Neural progenitor cell (in vitro differentiated cells): ENCODE measurements at places on chromosomes 2 and 18. TPM values are rescaled to one million over a fixed set of nuclear protein-coding genes. Genes with fewer than 3 reads are reported as not detected.
A peak's percentile ranks its signal among the peaks of the same experiment; 100 is the strongest.

The CAVIN2 gene
- total RNA-seq: not detected in 2 replicates

The MYO7B gene
- 0.03 TPM in 1 of 2 replicates, not detected in the other for total RNA-seq

The MRO gene
- total RNA-seq: 0.06 TPM in 1 of 2 replicates, not detected in the other

The ADI1 gene
- 19.0 and 29.3 TPM in 2 replicates for total RNA-seq

The CYB5A gene
- total RNA-seq: 28.2 and 33.7 TPM in 2 replicates

The RTP5 gene
- not detected in 2 replicates for total RNA-seq

The CD8B2 gene
- not detected in 2 replicates for total RNA-seq

- no peaks in the 10 kb centered on the region for H3K4me1 ChIP-seq
- no peaks in the 10 kb centered on the region for H3K36me3 ChIP-seq
- H3K4me3 ChIP-seq: no peak overlapping the region
Measured at GRCh38 chr2:191113761-191114160, 37.0 kb downstream of the STAT4 start.

DNA sequence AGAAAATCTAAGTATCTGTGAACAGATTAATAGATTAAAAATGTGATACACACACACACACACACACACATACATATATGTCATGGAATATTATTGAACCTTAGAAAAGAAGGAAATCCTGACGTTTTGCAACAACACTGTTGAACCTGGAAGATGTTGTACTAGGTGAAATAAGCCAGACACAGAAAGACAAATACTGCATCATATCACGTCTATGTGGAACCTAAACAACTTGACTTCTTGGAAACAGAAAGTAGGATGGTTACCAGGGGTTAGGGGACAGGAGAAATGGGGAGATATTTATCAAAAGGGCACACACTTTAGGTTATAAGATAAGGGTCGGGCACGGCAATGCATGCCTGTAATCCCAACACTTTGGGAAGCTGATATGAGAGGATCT lies 698.4 kb upstream of the ID2 start:
- no peak overlapping the region for H3K4me3 ChIP-seq
- H3K27ac ChIP-seq: no peak overlapping the region
- DNase-seq: no peak
- H3K27me3 ChIP-seq: no peaks in the 10 kb centered on the region
- no peaks in the 10 kb centered on the region for H3K36me3 ChIP-seq
- H3K4me1 ChIP-seq: no peaks in the 10 kb centered on the region

DNA sequence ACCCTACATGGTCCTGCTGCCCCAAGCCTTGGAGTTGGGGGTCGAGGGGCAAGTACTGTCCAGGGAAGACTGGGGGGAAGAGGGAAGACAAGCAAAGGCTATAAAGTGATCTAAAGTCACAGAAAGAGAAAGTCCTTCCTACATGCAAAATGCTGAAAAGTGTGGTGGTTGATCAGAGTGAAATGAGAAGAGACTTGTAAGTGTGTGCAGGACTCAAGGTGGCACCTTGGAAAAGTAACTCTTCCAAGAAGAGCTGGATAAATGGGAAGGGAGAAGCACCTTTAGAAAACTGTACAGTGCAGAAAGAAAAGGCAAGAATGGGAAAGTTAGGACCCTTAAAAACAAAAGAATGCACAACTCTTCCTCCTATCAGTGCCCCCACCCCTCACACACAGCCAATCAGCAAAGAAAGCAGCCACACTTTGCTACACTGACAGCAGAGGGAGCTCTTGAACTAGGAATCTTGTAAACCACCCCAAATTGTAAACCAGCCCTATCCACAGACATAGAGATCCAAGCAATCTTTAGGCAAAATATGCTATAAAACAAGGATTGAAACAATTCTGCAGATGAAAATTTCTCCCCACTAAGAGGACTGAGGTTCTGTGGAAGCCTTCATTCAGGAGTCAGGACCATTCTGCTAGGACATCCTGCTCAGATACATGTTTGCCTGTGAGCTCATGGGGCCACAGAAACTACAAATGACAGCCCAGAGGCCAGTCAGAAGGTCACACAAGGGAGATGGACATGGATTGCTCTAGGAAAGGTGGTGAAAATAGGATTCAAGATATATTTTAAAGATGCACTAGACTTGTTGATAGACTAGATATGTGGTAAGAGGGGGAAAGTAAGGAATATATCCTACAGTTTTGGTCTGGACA lies 146.4 kb downstream of the FTCDNL1 start:
- DNase-seq: peak; percentile 51
- H3K36me3 ChIP-seq: no peaks in the 10 kb centered on the region
- H3K27ac ChIP-seq: no peak overlapping the region
- peaks cover 6% of the 10 kb centered on the region for H3K4me1 ChIP-seq
- H3K27me3 ChIP-seq: no peaks in the 10 kb centered on the region
- no peak overlapping the region for H3K4me3 ChIP-seq

GRCh38 chr2:222288590-222289277 lies 10.1 kb downstream of the PAX3 start:
- DNase-seq: peak; percentile 65
- H3K4me3 ChIP-seq: no peak overlapping the region

GRCh38 chr18:73756256-73757091 lies 391.2 kb downstream of the FBXO15 start:
- H3K27me3 ChIP-seq: no peaks in the 10 kb centered on the region
- no peaks in the 10 kb centered on the region for H3K36me3 ChIP-seq
- no peak for DNase-seq

DNA sequence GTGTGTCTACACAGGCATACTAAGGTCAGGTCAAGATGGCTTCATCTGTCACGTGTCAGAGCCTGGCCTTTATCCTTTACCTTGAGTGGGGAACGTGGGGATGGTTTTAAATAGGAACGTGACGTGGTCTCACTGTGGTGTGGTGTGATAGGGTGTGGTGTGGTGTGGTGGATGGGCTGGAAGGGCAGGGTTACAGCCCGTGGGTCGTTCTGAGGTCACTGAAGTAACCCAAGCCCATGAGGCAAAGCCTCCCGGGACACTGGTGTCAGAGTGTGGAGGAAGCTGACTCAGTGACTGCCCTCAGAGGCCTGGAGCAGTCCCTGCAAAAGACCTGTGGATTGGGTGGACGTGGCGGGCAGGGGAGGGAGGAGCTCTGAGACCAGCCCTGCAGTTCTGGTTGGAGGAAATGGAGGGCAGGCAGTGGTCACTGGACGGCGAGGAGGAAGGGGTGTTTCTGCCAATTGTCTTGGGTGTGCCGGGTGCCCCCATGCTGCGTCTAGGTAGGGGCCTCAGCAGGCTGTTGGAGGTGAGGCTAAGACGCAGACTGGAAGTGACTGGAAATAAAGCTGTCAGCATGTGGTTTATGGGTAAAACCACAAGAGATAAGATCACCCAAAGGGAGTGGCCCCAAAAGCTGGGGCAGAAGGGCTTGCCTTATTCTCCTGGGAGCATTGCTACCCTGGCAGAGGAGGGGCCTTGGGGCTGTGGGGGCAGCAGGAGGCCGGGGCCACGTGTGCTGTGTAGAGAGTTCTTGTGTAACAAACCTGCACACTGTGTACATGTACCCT lies 84.8 kb downstream of the SH3RF3 start:
- H3K4me1 ChIP-seq: no peaks in the 10 kb centered on the region
- H3K36me3 ChIP-seq: no peaks in the 10 kb centered on the region
- no peak overlapping the region for H3K27ac ChIP-seq
- H3K4me3 ChIP-seq: no peak overlapping the region

DNA sequence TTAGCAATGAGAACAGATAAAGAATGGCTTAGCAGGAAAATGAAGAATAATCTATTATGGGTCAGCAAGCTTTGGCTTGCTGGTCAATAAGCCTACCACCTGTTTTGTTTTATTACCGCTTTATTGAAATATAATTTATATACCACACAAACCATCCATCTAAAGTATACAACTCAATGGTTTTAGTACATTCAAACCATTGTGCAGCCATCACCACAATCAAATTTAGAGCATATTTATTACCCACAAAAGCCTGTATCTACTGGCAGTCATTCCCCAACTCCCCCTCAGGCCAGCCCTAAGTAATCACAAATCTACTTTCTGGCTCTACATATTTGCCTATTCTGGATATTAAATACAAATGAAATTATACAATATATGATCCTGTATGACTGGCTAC lies 17.2 kb downstream of the PPP3R1 start:
- H3K27me3 ChIP-seq: no peaks in the 10 kb centered on the region
- peaks cover 29% of the 10 kb centered on the region for H3K4me1 ChIP-seq
- no peaks in the 10 kb centered on the region for H3K36me3 ChIP-seq
- no peak for DNase-seq
- no peak overlapping the region for H3K27ac ChIP-seq

GRCh38 chr2:236674646-236675045 lies 105.0 kb downstream of the ACKR3 start:
- no peak overlapping the region for H3K27ac ChIP-seq
- no peaks in the 10 kb centered on the region for H3K4me1 ChIP-seq

DNA sequence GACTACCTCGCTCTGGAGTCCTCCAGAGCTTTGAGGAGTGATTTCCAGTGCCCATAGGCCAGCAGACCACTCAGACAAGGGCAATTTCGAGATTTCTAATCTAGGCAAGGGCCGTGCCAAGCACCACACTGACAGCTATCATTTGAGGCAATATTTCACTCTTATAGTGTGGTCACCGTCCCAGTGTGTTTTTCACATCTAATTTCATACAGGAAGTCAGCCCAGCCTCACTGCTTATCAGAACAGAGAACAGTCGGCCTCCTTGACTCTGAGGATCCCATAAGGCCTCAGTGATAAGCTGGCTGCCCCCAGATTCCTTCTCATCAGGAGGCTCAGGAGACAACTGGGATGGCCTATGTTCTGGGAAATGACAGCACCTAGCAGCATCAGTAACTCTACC lies 581 bp downstream of the CAPN14 start:
- H3K27ac ChIP-seq: no peak overlapping the region
- no peaks in the 10 kb centered on the region for H3K4me1 ChIP-seq
- no peak overlapping the region for H3K4me3 ChIP-seq
- no peak for DNase-seq
- H3K36me3 ChIP-seq: no peaks in the 10 kb centered on the region

GRCh38 chr18:2293109-2293839 lies 278.0 kb downstream of the METTL4 start:
- H3K36me3 ChIP-seq: no peaks in the 10 kb centered on the region
- H3K4me1 ChIP-seq: no peaks in the 10 kb centered on the region
- no peak overlapping the region for H3K27ac ChIP-seq
- no peak overlapping the region for H3K4me3 ChIP-seq
- no peak for DNase-seq
- no peaks in the 10 kb centered on the region for H3K27me3 ChIP-seq

- H3K4me3 ChIP-seq: no peak overlapping the region
- no peaks in the 10 kb centered on the region for H3K36me3 ChIP-seq
- no peak overlapping the region for H3K27ac ChIP-seq
- no peaks in the 10 kb centered on the region for H3K4me1 ChIP-seq
- H3K27me3 ChIP-seq: no peaks in the 10 kb centered on the region
Measured at GRCh38 chr18:8142932-8143331, 466.3 kb upstream of the RAB12 start.

DNA sequence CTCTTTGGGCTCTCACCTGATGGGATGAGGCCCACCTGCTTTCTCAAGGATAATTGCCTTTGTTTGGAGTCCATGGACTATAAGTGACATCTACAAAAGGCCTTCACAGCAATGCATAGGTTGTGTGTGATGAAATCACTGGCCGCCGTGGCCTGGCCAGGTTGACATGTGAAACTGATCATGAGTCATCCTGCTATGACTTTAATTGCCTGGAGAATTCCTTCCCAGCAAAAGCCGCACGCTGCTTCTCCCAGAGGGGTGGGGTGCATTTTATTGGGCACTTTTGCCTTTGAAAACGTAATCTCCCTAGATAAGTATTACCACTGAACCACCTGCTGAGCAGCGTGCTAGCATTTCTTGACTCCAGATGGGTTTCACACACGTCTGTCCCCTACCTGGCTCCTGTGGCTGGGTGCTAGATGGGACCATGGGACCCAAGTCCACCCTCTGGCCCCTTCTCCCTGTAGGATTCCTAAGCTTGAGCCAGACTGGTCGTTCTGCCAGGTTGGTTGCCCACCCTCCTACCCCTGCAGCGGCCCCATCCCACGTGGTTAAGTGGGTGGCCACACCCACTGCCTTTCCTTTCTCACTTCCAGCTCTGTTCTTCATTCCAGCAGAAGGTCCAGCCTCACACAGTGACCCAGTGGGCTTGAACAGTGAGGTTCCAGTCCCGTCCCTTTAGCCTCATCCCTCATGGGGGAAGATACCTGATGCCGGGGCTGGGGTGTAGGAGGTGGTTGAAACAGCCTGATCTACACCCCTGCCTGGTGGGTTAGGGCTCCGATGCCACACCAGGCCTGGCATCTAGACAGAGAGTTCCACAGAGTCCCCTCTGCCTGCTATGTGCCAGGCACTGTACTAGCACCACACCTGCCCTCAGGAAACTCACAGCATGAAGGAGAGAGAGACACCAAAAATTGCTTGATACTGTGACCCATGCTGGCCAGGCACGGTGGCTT lies 89.6 kb downstream of the GBX2 start:
- no peak overlapping the region for H3K4me3 ChIP-seq
- no peaks in the 10 kb centered on the region for H3K27me3 ChIP-seq
- H3K27ac ChIP-seq: no peak overlapping the region
- DNase-seq: no peak
- no peaks in the 10 kb centered on the region for H3K36me3 ChIP-seq
- H3K4me1 ChIP-seq: peaks cover 17% of the 10 kb centered on the region

- no peaks in the 10 kb centered on the region for H3K36me3 ChIP-seq
- H3K27me3 ChIP-seq: no peaks in the 10 kb centered on the region
- DNase-seq: no peak
- no peak overlapping the region for H3K27ac ChIP-seq
Measured at GRCh38 chr2:134737671-134738070, 18.9 kb upstream of the TMEM163 start.

DNA sequence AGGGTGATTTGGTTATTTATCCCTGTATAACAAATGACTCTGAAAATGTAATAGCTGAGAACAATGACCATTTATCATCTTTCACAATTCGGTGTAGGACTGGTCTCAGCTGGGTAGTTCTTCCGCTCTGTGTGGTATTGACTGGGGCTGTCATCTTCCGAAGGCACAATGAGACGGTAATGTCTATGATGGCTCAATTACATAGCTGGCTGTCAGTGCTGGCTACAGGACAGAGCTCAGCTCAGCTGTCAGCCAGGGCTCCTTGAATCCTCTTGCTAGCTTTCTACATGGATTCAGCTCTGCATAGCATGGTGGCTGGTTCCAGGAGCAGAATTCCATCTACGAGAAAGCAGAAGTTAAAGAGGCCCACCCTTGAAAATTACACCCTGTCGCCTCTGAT lies 483.8 kb downstream of the TDRD15 start:
- DNase-seq: no peak
- H3K27me3 ChIP-seq: no peaks in the 10 kb centered on the region

GRCh38 chr2:7096726-7097352 lies 179.6 kb downstream of the RNF144A start:
- no peak for DNase-seq
- H3K27me3 ChIP-seq: peaks cover 11% of the 10 kb centered on the region
- peaks cover 4% of the 10 kb centered on the region for H3K4me1 ChIP-seq
- H3K27ac ChIP-seq: no peak overlapping the region

GRCh38 chr2:105397953-105398335 lies 907 bp downstream of the FHL2 start:
- DNase-seq: no peak
- H3K27ac ChIP-seq: no peak overlapping the region
- H3K27me3 ChIP-seq: peaks cover 31% of the 10 kb centered on the region
- H3K36me3 ChIP-seq: no peaks in the 10 kb centered on the region

- H3K27ac ChIP-seq: no peak overlapping the region
- H3K4me3 ChIP-seq: no peak overlapping the region
- no peak for DNase-seq
- no peaks in the 10 kb centered on the region for H3K27me3 ChIP-seq
- no peaks in the 10 kb centered on the region for H3K36me3 ChIP-seq
Measured at GRCh38 chr18:43934322-43934721, 657.0 kb upstream of the SYT4 start.
